ENCODE measurements at places on chromosomes 3 and 15.

- DNase-seq: no peak
These were observed 4.6 kb upstream of the HLTF start for GRCh38 chr3:149090907-149091306.

DNA sequence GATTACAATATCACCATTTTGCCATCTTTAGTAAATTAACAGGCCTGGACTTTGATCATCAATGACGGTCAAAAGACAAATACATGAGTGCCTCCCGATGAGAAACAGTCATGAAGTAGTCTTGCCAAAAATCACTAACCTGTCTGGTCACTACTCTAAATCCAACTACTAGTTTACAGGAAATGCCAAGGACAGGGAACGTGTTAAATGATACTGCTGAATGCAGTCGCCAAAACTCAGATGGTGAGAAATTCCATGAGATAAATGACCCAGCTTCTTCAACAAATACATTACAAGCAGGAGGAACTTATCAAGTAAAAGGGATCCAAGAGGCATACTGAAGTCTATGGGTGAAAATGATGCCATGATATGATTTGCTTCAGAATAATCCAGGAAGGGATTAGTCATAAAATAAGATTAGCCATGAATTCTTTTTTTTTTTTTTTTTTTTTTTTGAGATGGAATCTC is 35.8 kb upstream of the ATP13A3 start:
- no peak for DNase-seq

DNA sequence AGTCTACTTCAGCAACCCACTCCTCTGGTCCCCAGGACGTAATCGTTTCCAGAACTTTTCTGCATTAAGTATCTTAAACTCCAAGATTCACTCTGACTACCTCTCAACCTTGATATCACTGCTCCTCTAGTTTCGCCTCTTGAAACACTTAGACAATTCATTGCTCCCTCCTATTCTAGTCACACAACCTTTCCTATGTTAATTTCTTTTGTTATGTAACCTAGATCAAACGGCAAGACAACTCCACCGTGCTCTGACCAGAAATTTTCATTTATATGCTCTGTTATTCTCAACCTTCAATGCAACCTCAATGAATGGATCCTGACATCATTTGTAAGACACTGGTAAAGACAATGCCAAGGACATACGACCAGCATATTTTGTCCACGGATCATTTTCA is 71.3 kb downstream of the CADM2 start:
- no peak for DNase-seq

- DNase-seq: no peak
These were observed 490 bp downstream of the TOMM70 start for GRCh38 chr3:100400419-100400779.

- DNase-seq: no peak
These were observed 199.1 kb upstream of the GADL1 start for GRCh38 chr3:31093606-31094005.
